GM20000 (cell line): ENCODE measurements at places on chromosomes 11 and 22.

DNA sequence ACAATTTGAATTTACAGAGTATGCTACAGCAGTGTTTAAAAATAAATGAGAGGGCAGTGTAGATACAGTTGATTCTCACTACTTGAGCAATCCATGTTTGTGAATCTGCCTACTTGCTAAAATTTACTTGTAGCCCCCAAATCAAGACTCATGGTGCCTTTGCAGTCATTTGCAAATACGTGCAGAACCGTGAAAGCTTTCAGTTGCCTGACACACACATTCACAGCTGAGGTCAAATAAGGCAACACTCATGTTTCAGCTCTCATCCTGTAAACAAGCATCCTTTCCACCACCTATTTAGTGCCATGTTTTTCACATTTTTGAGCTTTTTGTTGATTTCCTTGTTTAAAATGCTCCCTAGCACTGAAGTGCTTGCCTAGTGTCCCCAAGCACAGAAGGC lies 32.5 kb upstream of the RASL10A start:
- DNase-seq = no peak

DNA sequence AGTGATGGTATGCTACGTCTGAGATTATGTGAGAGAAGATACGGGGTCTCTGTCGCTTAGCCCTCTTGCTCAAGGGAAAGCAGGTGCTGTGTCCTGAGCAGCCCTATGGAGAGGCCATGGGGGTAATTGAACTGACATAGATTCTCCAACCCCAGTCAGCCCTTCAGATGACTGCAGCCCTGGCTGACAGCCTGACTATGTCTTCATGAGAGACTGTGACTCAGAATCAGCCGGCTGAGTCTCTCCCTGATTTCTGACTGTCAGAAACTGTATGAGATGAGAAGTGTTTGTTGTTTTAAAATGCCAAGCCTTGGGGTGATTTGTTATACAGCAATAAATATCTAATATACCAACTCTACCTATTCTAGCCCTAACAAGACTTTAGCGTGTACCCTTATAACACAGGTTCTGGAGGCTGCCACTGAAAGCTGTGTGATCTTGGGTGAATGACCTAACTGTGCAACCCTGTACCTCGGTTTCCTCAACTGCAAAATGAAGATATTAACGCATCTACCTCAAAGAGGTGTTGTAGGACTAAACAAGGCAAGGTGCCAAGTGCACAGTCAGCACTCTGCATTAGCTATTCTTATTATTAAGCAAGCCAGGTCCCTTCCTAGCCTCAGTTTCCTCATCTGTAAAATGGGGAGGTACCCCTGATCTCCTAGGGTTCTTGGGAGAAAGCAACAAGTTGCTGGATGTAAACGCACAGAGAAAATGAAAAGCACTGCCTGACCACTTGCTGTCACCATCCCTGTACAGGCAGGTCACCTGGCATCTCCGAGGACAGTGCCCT lies 24.9 kb downstream of the SLC43A1 start:
- no peak for DNase-seq

DNA sequence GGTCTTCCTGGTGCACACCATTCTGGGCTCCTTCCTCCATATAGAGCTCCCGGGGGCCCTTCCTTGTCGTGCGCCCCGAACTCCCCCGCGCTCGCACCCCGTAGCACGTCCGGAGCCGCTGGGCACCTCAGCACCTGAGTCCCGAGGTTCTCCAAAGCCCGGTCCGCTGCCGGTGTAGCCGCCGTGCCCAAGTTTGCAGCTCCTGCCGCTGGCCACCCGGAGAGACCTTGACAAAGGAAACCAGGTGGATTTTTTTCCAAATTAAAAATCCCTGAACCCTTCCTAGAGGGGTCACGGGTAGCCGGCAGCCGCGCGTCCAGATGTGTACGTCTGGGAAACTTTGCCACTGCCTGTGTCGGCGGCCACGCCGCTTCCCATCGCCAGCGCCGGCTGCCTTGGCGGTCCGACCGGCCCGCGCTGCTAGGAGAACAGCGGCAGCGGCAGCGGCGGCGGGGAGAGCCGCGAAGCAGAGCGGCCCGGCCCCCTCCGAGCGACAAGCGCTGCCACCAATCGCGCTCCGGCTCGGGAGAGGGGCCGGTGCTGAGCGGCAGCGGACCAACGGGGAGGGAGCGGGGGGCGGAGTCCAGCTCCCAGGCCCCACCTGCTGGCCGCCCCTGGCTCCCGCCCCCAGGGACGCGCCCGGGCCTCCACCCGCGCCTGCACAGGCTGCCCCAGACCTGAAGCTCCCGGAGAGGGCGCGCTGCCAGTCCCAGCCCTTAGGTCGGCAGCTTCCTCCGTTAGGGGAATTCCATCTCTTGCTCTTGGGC lies at the start of gene GALNT18:
GALNT18 (minus strand) TSS at position 433 of the 767 bp plus-strand sequence.
- DNase-seq = peak; percentile 99

DNA sequence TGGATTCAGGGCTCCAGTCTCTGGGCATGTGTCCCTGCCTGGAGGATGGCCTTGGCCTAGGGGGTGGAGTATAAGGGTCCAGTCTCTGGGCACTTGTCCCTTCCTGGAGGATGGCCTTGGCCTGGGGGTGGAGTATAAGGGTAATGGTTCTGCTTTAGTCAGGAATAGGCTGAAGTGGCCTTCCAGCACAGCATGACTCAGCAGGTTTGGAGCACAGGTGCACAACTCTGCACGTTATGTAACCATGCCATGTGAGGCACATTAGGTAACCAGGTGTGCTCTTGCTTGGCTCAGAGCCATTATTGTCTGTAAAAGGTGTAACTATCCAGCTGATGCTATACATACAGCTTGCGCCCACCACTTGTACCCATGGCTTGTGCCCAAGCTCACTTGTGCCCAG lies 48.4 kb upstream of the POLD3 start:
- no peak for DNase-seq

- DNase-seq = no peak
Observed at GRCh38 chr11:42175203-42175602, 715.8 kb upstream of the LRRC4C start.

DNA sequence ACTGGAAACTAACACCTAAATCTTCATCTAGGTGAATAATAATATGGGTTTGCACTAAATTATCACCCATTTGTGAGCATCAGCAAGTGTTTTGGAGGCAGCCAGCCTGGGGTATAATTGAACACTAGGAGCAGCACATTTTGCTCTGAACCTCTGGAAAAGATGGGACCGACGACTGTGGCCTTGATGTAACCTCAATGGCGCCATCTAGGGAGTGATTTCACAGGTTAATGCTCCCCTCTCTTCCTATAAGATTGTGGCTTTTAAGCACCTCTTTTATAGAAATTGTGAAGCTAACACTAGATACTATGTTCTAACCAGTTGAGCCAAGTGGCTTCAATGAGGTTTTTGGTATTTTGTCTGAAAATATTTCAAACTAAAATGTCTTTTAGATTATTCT lies 203.7 kb downstream of the NELL1 start:
- DNase-seq = peak; percentile 27

- DNase-seq = no peak
Observed at GRCh38 chr11:3159296-3160190, 5.6 kb downstream of the OSBPL5 start.

GRCh38 chr22:50443197-50443596 lies 31.6 kb downstream of the SBF1 start:
- DNase-seq = no peak

- no peak for DNase-seq
Observed at GRCh38 chr11:88183233-88183632, 8.0 kb upstream of the RAB38 start.

GRCh38 chr22:41660416-41660815 lies 28.3 kb downstream of the SNU13 start:
- no peak for DNase-seq

DNA sequence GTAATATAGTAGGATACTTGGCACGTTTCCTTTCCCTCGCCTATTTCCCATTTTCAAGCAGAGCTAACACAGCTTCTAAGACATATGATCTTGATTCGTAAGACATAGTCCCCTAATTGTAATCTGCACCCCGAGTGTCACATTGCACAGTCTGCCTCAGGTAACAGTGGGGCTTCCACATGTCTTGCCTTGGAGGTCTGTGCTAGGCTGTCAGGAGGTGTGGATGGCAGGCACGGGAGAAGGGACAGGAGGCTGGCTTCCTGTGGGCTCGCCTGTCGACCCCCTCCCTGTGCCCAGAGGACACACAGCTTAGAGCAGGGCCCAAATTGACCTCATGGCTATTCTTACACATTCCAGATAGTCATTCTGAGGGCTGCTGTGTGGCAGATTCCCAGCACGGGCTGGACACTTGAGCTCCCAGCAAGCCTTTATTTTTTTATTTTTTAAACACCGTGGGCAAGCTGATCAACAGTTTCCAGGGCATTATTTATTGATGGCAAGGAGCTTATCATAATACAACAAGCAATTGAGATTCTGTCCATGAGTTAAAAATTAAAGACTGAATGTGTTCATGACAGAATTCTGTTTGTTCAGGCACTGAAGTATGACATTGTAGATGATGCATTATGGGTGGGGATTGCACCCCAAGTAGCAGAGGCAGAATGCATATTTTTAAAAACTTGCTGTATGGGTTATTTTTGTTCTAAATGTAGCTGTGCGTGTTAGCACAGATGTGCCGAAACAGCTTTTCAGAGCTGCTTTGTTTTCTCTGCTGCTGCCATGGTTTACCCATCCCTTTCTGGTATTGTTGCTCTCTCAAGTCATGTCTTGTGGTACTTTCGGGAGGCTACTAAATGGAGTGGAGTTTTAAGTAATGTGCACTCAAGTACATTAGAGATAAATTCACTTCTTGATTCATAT lies 113.0 kb downstream of the ATXN10 start:
- peak; percentile 27 for DNase-seq

- no peak for DNase-seq
Observed at GRCh38 chr11:67364783-67365722, 8.3 kb downstream of the CLCF1 start.

DNA sequence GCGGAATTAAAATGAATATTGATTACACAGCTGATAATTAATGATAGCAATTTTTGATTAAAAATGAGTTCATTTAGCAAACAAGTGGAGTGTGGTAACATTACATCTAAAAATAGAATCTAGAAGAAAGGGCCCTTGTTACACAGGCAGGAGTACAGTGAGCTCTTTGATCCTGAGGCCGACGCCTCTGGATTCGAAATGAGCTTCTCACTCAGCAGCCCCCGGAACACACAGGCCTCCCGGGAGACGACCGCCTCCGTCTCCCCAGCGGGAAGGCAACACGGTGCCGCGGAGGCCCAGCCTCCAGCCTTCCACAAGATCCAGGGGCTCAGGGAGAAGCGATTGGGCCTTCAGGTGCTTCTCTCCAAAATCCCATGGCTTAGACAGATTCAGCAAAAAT lies 379.1 kb downstream of the BRD1 start:
- DNase-seq = no peak

GRCh38 chr22:23281406-23282088 lies 101.2 kb downstream of the BCR start:
- DNase-seq = peak; percentile 84

- DNase-seq = peak; percentile 80
Observed at GRCh38 chr22:17106785-17107546, 14.2 kb downstream of the TMEM121B start.

GRCh38 chr11:113449743-113450142 lies 25.5 kb downstream of the DRD2 start:
- DNase-seq = no peak

- DNase-seq = no peak
Observed at GRCh38 chr11:115214644-115215234, 289.5 kb downstream of the CADM1 start.

GRCh38 chr11:134206185-134206584 lies 17.6 kb downstream of the NCAPD3 start:
- DNase-seq = no peak

- no peak for DNase-seq
Observed at GRCh38 chr22:49763138-49763537, 64.5 kb downstream of the BRD1 start.

DNA sequence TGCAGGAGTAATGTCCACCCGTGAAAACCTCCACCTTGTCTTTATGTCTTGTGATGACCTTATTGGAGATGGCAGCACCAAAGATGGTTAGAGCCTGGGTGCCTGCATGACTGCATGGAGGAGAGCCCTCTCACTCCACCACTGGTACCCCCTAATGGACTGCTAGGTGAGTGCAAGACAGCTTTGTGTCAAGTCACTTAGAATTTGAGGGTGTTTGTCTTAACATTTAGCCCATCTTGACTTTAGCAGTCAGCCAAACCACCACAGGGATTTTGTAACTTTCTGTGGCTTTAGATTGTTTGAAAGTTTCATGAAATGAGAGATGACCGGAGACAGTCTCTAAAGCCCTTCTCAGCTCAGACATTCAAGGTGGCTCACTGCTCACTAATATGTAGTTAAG lies 232.9 kb upstream of the NCAM1 start:
- no peak for DNase-seq

DNA sequence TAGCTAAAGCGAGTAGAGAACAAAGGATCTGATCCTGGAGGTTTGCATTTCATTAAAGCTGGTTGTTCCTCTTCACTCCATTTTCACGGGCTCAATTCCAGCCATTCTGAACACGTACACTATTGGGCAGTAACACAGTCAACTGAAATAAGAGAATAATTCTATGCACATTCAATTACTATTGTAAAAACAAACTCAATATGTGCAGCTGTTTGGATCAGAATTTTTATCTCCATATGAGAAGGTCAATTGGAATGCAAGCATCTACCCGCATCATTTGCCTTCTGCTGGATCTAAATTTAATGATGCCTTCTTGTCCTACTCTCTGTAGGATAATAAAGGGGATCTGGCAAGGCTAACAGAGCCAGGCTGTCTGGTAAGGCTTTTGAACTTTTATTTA lies 562.8 kb upstream of the CCDC179 start:
- no peak for DNase-seq

DNA sequence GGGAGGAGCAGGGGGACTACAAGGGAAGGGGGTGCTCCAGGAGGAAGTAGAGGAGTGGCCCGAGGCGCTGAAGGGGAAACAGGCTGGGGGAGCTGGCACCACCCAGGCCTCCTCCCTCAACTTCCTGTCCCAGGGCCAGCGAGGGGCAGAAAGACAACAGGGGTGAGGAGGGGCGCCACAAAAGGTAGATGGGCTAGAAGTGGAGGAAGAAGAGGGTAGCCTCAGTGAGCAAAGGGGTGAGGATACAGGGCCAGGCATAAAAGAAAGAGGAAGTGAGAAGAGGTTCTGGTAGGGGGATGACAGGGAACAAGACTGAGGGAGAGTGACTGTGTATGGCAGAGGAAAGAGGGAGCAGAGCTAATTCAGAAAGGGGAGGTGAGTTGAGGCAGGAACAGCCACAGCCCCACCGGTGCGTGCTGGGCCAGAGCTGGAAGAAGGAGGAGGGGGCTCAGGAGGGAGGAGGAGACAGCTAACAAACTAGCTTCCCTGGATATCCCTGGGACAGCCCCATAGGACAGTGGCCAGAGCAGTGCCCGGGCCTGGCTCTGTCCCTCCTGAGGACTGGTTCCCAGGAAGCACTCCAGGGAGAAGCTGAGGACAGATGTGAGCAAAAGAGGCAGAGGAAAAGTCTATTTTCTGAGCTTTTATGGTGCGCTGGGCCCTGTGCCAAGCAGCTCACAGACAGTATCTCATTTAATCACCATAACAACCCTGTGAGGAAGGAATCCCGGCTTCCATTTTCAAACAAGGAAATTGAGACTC lies 8.5 kb downstream of the DCHS1 start:
- DNase-seq = peak; percentile 81

GRCh38 chr11:35007277-35007676 lies 90.9 kb downstream of the PDHX start:
- peak; percentile 28 for DNase-seq
